ENCODE measurements at places on chromosomes 3 and 15.

DNA sequence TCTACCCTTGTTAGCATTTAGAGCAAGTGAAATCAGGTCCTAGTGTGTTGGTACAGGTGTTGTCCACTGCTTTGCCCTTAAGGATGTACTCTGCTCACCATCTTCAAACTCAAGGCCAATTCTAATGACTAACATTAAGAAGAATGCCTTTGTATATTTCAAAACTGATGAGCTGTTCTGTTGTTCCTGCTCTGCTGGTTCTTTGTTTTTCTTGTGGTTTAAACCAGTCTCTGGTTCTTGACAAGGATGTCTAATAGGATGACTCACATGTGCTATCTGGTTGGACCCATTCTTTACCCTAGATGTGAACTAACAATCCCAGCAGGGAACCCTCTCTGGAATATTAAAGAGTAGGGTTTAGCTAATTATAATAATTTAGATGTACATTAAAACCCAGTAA lies 17.3 kb downstream of the ABHD5 start:
- no peak for DNase-seq

DNA sequence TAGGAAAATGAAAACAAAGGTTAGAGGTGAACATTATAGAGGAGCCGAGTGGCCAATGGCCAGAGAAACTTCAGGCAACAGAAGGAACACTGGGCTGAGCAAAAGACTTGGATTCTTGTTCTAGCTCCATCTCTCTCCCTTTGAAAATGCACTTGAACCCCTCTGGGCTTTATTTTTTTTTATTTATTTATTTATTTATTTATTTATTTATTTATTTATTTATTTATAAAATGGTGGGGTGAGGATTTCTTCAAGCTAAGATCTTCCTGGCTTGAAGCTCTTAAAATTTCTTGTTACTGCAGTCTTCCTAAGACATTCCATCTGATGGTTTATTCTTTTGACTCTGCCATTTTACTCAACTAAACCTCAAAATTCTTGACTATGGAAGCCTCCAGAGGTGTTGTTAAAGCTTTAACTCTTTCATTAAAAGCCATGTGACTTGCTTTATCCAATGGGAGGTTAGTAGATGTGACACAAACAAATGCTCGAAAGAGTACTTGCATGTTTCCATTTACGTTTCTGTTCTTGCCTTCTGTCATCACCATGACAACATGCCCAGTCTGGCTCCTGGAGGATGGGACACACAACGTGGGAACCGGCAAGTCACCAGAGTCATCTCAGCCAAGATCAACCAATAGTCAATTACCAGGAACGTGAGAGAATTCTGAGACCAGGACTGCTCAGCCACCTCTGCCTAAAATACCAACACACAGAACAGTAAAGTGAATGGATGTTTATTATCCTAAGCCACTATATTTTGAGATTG lies 325.2 kb upstream of the CTNNB1 start:
- no peak for DNase-seq

DNA sequence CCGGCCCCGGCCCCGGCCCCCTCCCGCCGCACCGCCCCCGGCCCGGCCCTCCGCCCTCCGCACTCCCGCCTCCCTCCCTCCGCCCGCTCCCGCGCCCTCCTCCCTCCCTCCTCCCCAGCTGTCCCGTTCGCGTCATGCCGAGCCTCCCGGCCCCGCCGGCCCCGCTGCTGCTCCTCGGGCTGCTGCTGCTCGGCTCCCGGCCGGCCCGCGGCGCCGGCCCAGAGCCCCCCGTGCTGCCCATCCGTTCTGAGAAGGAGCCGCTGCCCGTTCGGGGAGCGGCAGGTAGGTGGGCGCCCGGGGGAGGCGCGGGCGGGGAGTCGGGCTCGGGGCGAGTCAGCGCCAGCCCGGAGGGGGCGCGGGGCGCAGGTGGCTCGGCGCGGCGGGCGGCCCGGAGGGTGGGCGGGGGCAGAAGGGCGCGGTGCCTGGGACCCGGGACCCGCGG lies 352 bp downstream of the CHRD start:
- DNase-seq = no peak

DNA sequence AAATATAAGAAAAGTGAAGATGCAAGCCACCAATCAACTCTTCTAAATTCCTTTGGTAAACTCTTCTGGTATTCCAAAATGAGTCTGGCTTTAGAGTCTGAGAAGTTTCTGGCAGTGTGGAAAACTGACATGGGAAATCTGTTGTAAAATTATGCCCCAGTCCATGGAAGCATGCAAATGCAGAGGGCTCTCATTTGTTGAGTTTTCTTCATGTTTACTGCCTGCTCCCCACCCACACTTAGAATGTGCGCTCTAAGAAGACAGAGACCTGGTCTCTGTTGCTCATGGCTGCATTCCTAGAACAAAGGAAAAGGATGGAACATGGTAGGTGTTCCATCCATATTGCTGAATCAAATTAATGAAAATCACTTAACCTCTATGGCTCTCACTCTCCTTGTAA lies 411.8 kb upstream of the PDZRN3 start:
- DNase-seq = no peak

GRCh38 chr15:101276501-101277037 lies 716 bp downstream of the SELENOS start:
- no peak for DNase-seq

- DNase-seq = no peak
Measured at GRCh38 chr3:104887619-104888018, 479.1 kb upstream of the ALCAM start.

All from thoracic aorta (tissue), 2 donors.